GM13976 (cell line): ENCODE measurements at places on chromosomes 7 and 10.

DNA sequence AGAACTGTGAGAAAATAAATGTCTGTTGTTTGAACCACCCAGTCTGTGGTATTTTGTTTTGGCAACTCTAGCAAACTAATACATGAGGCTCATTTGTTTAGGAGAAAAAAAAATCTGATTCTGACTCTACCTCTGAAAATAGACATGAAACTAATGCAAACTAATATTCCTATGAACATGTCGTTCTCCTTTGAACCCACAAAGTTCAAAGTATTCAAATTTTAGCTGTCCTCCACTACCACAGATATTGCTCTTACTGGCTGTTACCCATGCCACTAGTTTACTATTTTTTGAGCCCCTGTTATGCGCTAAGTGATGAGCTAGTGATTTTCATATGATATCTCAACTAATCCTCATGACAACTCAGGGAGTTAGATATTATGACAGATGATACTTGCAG is 58.8 kb upstream of the ZNF804B start:
- DNase-seq: no peak

- no peak for DNase-seq
Observed at GRCh38 chr7:100620239-100620638, 7.9 kb downstream of the MOSPD3 start.

DNA sequence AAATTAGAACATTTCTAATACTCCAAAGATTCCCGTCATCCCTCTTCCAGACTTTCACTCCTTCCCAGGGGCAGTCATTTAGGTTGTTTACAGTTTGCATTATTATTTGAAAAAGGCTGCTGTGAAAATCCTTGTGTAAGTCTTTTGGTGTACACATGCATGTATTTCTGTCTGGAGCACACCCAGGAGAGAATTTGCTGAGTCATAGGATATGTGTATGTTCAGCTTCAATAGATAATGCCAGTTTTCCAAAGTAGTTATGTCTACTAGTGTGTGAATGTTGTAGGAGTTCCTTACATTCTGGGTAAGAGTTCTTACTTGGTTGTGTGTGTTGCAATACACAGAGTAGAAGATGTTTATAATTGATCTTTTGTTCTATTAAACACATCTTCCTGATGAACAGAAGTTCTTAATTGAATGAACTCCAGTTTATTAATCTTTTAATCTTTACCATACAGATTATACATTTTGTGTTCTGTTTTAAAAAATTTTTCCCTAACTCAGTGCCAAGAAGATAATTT is 25.3 kb downstream of the CROT start:
- DNase-seq: no peak

DNA sequence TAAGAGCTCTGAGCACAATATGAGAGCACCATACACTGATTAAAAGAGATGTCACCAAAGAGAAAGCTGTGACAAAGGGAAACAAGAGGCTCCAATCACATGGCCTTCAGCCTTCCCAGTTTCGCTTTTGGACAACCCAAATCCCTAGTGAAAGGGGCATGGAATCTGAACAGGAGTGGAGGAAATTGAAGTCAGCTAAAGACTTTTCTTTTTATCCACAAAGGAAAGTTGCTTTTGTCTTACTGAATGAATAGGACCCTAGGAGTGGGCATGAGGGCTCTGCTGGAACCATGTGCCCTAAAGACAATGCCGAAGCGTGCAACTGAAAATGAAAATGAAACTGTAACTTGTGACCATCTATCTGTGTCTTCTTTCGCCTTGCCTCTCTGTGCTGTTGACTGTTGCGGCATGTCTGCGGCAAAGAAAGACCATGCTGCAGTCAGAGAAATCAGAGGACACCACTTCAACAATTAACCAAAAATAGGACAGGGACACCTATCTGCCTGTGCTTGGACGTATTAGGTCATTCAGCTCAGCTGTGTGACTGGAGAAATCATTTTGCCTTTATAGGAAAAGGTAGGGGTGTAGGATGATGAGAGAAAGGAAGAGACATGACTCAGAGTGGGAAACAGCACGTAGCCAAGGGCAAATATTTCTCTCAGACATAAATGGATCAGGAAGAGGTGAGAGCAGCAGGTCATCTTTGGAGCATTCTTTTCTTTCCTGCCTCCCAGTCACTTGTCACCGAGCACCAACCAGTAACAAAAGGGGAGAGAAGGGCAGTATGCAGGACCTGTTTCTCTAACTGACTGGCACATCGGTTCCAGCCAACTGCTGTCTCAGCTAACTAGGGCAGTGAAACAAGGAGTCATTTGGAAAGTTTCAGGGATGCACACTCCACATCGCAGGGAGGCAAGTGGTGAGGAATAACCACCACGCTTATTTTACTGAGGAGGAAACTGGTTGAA is 12.3 kb downstream of the CAV2 start:
- peak; percentile 60 for DNase-seq

- DNase-seq: no peak
Observed at GRCh38 chr10:89593043-89593442, 52.0 kb downstream of the PANK1 start.

GRCh38 chr7:128809363-128809762 is 17.6 kb downstream of the CCDC136 start:
- no peak for DNase-seq

DNA sequence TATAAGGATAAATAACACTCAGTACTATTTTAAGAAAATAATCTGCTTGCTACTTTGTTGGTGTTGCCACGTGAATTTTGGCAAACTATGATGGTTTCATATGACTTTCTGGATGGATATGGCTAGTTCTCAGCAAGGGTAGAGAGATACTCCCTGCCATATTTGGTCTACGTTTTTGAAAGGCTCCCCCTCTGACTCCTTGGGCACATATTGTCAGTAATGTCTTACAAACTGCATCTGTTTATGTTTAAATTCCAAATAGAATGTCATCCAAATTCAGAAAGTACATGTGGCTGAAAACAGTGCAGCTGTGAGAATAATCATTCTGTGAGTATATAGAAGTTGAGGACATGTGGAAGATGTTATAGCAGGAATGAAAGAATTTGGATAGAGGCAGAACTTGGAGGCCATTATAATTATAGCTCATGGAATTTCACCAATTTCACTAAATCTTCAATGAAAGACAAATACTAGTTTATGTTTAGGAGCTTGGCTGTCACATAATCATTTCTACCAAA is 107.8 kb downstream of the SRI start:
- no peak for DNase-seq

- no peak for DNase-seq
Observed at GRCh38 chr10:124864421-124865193, 63.0 kb downstream of the ABRAXAS2 start.

GRCh38 chr7:130196476-130196875 is 8.7 kb downstream of the TMEM209 start:
- no peak for DNase-seq

- no peak for DNase-seq
Observed at GRCh38 chr10:28442403-28442802, 90.5 kb upstream of the WAC start.

DNA sequence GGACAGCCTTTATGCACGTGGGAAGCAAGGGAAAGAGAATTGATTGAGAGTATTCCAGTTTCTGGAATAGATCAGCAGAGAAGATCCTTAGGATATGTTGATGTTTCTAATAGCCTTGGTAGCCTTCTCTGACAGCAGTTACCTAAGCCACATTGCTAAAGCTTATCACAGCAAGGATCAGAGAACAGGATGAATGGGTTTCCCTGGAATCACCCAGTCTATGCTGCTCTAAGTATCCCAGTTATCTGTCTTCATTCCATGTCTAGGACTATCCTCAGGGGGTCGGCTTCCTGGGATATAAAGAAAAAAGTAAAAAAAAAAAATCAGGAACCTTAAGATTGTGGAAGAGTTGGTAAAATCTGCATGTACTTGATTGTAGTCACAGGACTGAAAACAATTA is 352.0 kb upstream of the AKR1E2 start:
- no peak for DNase-seq

GRCh38 chr10:16436367-16436757 is 448 bp upstream of the PTER start:
- no peak for DNase-seq

DNA sequence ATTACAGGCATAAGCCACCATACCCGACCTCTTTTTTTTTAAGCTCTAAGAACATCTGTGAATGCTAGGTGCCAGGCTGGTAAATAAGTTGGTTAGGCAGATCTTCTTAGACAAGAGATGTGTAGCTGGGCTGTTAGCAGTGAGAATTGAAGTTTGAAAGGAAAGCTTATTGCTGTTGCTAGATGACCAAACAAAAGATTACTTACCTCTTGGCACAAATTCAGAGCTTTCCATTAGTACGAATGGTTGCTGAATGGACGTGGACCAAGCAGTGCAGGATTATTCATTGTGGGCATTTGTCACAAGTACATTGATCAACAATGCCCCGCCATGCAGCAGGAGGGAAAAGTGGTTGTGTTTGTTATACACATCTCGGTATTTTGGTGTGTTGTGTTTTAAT is 131.2 kb downstream of the GFRA1 start:
- DNase-seq: no peak

DNA sequence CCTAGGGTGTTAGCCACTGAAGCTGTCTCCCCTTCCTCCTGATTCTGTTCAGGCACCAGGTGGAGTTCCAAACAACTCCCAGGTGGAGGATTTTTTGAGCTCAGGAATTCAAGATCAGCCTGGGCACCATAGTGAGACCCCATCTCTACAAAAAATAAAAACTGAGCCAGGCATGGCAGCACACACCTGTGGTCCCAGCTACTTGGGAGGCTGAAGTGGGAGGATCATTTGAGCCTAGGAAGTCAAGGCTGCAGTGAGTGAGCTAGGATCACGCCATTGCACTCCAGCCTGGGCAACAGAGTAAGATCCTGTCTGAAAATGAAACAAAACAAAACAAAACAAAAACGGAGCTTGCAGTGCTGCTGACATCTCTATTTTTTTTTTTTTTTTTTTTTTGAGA is 128.8 kb upstream of the CALN1 start:
- DNase-seq: no peak

DNA sequence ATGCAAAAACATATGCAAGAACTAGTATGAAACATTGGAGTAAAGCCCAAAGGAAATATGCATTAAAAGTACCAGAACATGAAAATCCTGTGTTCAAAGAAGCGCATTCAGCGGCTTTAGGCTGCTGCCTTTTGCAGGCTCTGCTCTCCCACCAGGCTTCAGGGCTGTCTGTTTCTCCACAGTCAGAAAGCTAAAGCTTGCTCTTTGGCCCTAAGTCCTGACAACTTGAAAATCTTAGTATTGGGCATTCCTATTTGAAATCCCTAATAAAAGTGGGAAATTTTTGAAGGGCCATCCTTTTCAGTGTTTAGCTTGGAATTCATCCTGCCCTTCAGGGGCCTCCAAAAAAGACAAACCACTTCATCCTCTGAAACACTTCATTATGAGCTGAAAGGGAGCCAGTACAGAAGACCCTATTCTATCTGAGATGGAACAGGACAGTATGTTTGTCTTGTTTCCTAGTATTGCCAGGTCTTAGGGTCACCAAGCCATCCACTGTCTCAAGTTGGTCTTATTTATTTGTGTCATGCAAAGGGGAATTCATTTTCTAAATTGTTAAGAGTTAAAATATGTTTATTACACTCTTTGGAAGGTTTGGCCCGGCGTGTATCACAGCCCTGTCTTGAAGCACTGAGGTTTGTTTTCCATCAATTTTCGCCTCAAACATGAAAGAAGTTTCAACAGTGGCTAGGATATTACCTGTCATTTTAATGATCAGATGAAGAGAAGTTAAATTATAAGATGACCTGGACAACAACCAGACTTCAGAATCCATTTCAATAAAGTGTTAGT is 326.3 kb upstream of the BMPER start:
- no peak for DNase-seq

DNA sequence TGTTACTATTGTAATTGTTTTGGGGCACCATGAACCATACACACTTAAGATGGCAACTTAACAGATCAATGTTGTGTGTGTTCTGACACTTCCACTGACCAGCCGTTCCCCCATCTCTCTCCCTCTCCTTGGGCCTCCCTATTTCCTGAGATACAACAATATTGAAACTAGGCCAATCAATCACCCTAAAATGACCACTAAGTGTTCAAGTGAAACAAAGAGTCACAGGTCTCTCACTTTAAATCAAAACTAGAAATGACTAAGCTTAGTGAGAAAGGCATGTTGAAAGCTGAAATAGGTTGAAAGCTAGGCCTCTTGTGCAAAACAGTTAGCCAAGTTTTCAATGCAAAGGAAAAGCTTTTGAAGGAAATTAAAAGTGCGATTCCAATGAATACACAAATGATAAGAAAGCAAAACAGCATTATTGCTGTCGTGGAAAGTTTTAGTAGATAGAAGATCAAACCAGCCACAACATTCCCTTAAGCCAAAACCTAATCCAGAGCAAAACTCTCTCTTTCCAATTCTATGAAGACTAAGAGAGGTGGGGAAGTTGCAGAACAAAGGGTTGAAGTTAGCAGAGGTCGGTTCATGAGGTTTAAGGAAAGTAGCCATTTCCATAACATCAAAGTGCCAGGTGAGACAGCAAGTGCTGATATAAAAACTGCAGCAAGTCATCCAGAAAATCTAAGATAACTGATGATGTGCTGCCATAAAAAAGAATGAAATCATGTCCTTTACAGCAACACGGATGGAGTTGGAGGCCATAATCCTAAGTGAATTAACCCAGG is 90.6 kb downstream of the MTPN start:
- no peak for DNase-seq

DNA sequence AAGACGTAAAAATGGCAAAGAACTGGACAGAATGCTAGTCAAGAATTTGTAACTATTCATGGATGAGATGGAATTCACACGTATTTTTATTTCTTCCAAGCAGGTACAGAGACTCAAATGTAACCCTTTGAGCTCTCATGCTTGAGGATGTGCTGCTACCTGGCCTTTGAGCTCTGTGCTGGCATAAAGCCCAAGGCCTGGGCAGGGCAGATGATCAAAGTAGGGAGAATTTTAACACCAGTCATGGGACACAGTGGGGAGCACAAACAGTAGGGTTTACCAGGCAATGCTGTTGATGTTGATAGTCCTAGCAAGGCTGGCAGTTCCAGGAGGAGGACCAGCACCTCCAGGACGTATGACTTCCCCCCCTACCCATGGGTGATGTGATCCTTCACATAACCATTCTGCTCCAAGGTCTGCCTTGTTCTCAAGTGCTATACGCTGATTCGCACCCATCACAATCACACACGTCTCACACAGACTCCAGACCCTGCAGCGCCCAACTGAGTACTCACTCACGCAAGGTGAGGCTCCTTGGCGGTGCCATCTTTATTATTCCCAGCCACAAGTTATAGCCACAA is 48.6 kb upstream of the DLG5 start:
- no peak for DNase-seq

DNA sequence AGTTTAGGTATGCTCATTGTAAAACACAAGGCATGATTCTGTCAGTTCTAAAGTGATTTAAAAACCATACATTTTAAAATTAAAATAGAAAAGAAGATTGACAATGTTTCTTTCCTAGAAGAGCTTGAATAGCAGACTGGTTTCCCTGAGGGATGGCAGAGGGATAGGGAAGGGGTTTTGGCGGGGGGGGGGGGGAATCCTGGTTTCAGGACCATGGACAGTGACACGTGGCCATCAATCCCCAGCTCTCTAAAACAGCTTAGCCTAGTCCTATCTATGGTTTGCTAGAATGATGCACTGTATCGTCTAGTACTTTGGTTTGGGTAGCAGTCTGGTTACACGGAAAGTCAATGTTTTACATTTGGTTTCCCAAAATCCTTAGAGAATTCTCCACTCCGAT is 88.7 kb downstream of the PHYHIPL start:
- no peak for DNase-seq
